ENCODE measurements at places on chromosomes 7 and 10. TPM values are rescaled to one million over a fixed set of nuclear protein-coding genes. Genes with fewer than 3 reads are reported as not detected.

DNA sequence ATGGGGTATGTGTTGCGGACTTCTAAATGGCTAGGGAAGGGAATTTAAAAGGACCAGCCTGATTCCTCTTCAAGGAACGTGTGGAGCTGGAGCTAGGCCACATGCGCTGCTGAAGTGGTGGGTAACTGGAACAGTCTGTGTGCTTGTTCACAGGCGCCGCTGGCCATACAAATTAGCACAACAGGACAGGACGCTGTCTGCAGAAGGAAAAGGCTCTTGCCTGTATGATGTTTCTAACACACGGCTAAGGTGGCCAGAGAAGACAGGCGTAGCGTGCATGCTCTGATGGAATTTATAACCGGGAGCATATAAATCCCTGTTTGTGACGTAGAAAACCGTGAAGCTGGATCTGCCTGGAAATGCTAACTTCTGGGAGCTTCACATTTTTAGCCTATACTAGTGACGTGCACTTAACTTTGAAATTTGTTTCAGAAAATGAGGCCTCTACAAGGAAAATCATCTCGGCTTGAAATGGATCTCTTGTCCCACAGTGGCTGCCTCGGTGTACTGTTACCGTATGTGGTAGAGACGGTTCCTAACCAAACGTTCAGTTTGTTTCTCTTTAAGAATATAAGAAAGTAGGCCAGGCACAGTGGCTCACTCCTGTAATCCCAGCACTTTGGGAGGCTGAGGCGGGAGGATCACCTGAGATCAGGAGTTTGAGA is 569.4 kb downstream of the PTPRN2 start:
- no peak overlapping the region for H3K4me3 ChIP-seq
- H3K4me1 ChIP-seq = no peaks in the 10 kb centered on the region
- H3K27ac ChIP-seq = no peak overlapping the region
- no peaks in the 10 kb centered on the region for H3K27me3 ChIP-seq

DNA sequence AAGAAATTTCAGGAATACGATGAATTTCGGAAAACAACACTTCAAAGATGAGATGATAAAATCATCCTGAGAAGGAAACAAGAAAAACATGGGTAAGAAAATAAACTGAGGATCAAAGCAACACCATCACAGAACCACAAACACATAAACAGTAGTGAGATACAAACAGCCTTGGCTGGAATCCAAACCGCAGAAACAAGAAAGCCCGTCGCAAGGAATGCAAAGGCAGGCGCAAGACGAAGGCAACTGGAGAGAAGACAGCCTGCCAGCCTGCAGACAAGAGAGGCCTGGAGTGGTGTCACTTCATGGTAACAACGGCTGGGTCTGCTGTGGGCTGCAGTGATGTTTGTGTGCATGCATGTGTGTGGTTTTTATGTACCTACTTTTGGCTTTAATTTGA is 61.8 kb upstream of the DRGX start:
- H3K36me3 ChIP-seq = peaks cover 22% of the 10 kb centered on the region
- H3K4me3 ChIP-seq = no peak overlapping the region
- H3K27ac ChIP-seq = no peak overlapping the region
- H3K4me1 ChIP-seq = no peaks in the 10 kb centered on the region
- DNase-seq = no peak

DNA sequence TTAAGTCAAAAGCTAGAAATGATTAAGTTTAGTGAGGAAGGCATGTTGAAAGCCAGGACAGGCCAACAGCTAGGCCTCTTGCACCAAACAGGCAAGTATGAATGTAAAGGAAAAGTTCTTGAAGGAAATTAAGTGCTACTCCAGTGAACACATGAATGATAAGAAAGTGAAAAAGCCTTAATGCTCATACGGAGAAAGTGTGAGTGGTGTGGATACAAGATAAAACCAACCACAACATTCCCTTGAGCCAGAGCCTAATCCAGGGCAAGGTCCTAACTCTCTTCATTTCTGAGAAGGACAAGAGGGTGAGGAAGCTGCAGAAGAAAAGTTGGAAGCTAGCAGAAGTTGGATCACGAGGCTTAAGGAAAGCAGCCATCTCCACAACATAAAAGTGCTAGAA is 53.0 kb downstream of the DNAJC1 start:
- no peak overlapping the region for H3K27ac ChIP-seq
- no peak for DNase-seq

Gene ANAPC16
- polyA plus RNA-seq = 117 TPM

Gene NPSR1
- polyA plus RNA-seq = not detected
